ENCODE measurements at places on chromosomes 16 and 17.
A peak's percentile ranks its signal among the peaks of the same experiment; 100 is the strongest.

DNA sequence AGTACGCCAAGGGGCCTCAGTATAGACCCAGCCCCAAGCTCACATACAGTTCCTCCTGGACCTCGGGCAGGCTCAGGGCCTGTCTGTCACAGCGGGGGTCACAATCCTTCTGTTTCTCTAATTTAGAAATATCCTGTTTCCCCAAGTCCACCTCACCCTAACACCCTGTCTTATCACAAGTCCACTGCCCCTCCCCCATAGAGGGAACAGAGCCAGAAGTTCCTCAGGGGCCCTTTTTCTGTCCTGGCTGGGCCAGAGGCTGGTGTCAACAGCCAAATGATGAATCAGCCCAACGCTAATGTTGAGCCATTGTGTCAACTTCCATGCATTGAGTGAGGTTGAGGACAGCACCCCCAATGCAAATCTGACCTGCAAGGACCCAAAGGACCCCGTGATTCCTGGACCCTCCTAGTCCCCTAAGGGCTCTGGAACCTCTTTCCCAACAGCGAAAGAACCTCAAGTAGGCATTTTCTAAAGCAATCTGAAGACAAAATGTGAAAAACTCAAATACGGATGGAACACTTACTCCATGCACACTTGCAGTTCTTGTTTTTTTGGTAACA, 58.6 kb downstream of the PECAM1 start:
- no peak for DNase-seq

DNA sequence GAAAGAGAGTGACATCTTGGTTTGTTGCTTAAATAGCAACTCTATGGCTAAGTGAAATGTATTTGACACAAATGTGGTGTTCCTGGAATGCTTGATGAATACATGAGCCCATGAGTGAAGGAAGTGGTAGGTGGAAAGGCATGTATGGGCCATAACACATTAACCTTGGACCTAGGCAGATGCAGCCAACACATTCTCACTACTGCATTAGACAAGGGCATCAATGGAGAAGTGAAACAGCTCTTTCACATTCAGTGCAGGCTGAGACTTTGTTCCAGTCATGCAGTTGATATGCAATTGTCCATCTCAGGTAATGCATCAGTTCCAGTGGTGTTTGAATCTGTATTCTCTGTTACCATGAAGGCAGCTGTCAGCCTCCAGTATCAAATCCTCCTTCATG, 133.6 kb downstream of the HS3ST3B1 start:
- DNase-seq, result no peak

DNA sequence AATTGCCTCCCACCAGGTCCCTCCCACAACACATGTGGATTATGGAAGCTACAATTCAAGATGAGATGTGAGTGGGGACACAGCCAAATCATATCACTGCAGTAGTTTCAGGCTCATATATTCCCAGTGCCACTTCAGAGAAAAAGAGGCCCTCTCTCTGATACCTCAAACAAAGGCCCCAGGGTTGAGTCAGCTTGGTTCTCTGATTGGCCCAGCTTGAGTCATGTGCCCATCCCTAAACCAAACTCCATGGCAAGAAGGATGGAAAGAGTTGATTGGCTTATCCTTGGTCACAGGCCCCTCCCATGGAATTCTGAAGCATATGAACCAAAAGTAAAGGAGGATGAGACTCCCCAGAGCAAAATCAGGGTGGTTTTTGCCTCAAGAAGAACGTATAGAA, 75.9 kb upstream of the IRX6 start:
- DNase-seq, result no peak

GRCh38 chr17:45800816-45801215, 16.7 kb downstream of the CRHR1 start:
- DNase-seq, result no peak

DNA sequence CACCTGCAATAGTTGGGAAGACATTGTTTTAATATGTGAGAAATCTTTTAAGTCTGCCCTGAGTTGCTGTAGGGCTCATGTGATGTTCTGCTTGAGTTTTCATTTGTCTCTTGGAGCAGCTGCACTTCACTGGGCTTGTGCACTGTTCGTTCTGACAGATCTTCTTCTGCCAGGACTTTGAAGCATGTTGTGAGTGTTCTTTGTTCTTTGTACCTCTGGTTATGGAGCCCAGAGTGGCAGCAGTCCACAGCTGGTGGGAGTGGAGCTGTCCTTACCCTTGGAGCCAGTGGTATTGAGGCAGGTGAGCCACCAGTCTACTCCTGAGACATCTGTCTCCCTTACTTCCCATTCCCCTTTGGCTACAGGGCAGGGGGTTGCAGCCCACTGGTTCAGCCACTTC, 64.6 kb downstream of the GNAO1 start:
- DNase-seq, result no peak

- no peak for DNase-seq
These were observed 26.4 kb upstream of the CLEC18A start for GRCh38 chr16:69924777-69925191.

GRCh38 chr17:29169806-29170591, 10.2 kb downstream of the MYO18A start:
- no peak for DNase-seq

- DNase-seq, result no peak
These were observed 378.9 kb downstream of the WWOX start for GRCh38 chr16:78478267-78478861.

- DNase-seq, result peak; percentile 68
These were observed at the start of gene KLHL36 for GRCh38 chr16:84647828-84648594. Gene KLHL36 (plus strand): TSS chr16:84648511. CDS start chr16:84650868, 2,357 bp downstream.

DNA sequence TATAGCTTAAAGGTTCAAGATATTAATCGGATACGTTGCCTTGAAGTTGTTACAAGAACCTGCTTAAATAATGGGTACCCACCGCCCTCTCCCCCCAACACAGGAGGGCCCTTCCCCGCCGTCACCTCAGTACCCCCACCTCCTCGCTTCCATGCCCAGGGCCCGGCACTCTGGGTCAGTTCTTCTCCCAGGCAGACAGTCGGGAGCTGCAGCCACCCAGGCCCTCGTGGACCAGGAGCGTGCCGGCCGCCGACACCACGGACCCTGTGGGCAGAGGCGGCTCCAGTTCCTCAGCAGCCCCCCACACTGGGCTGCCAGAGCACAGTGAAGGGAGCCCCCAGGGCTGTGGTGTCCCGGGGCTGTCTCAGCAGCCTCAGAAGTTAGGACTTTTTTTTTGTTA, 80.9 kb upstream of the ZNF750 start:
- DNase-seq, result no peak

DNA sequence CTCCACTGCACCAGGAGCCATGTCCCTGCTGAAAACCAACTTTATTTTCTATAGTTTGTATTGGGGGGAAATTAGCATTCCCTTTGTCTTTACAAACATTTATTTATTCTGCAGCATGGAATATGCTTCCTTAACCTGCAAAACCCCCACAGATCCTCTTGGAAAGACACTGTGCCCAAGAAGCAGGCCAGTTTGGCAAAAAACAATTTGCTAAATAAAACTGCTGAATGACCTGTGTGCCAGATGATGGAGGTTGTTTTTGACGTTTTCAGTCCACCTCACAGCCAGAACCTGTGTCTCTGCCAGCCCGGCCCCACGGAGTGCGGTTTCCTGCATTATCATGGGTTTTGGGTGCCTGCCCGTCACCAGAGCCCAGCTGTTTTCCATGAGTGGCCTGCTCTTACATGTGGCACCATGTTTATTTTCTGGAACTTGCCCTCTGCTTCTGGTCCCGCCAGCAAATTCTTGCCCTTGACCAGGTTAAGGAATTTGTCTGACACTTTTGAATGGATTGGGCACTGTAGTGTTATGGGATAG, 26.4 kb downstream of the ORC6 start:
- DNase-seq, result no peak

DNA sequence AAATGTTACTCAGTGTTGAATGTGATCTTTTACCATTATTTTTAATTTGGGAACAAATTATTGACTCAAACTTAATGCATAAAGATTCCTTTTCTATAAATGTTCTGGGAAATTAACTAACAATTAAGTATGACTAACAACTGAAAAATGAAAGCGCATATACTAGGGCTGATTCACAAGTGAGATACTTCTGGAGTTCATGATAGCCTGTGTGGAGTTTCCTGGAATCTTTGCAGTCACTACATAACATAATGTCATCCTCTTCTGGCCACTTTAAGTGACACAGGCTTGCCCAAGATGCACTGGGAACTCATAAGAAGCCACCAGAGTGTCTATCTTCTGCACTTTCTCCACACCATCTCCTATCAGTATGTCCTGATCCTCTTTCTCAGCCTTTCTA, 450.3 kb upstream of the CDH11 start:
- no peak for DNase-seq

DNA sequence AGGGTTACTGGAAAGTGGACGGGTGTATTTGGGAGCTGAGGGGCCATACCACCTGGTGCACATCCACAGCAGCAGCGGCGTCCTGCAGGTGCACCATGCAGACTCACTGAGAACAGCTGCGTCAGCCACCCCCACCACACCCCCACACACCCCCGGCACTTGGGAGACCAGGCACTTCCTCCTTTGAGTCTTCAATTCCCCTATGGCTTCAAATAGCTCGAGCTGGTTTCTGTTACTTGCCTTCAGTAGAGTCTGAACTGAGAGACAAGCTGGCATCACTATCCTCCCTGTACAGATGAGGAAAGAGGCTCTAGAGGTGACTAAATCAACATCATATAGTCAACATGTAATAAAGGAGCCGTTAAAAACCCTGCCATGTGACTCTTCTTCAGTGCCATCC, 15.4 kb downstream of the CUEDC1 start:
- peak; percentile 34 for DNase-seq

DNA sequence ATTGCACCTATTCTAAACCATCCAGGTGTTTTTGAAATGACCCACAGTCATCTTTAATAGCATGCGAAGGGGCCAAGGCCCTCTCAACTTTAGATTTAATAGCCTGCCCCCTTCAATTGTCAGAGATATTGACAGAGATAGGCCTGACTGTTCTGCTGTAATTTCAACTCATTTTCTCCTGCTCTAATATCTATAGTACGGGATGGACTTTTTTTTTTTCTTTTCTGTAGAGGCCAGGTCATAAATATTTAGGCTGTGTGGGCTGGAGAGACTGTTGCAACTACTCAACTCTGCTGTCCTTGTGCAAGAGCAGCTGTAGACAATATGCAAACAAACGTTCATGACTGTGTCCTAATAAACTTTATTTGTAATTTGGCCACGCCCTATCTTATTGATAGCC, 24.7 kb upstream of the KRT20 start:
- DNase-seq, result no peak

DNA sequence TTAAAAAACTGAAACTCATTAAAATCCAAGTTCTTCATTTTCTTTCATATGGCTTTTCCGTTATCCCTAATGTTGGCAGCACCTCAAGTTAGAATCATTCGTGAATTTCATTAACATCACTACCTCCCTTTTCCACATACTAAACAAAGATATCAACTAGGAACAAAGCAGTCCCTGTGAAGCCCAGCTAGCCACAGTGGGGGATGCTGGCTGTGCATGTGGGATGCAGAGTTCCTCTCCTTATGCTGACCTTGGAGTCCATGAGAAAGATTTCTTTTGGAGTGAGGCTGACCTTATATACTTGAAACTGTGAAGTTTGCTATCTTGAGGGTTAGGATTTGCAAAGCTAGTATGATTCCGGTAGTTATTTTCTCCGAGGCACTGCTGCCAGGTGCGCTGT, 117.6 kb downstream of the TANGO6 start:
- no peak for DNase-seq

DNA sequence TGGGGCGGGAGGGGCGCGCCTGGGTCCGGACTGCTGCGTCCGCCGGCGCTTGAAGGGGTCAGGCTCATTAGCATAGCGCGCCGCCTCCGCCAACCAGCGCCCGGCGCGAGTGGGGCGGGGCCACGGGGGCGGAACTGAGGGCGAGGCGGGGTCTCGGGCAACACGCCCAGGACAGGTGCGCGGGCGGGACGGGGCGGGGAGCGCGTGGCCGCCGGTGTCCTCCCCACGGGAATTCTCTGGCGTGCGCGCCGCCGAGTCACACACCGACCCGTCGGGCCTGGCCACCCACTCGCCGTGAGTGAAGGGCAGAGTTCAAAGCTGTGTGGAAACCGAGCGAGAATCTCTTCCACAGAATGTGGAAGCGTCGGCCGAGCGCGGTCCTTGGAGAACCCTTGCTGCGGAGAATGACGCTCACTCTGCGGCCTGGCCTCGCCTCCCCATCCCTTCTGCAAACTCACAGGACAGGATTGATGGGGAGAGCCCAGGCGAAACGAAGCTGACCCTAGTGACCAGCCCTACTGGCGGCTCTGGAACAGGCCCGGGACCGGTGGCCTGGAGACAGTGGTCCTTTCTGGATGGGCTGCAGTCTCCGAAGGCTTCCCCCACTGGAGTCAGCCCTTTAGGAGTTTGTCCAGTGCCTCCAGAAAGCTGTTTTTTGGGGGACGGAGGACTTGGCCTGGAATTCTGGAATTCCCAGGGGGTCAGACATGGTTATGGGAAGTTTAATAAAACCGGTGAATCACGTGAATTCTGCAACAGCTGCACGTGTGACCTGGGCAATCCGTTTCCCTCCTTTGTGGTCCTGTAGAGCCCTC, at the start of gene SNAI3:
SNAI3 (minus strand) TSS at position 69 of the 815 bp plus-strand sequence. CDS start 101 bp downstream, outside the sequence.
- peak; percentile 80 for DNase-seq

- DNase-seq, result no peak
These were observed 12.1 kb downstream of the THRA start for GRCh38 chr17:40074871-40075200.

- no peak for DNase-seq
These were observed 2.2 kb downstream of the NOTUM start for GRCh38 chr17:81958633-81959342.

DNA sequence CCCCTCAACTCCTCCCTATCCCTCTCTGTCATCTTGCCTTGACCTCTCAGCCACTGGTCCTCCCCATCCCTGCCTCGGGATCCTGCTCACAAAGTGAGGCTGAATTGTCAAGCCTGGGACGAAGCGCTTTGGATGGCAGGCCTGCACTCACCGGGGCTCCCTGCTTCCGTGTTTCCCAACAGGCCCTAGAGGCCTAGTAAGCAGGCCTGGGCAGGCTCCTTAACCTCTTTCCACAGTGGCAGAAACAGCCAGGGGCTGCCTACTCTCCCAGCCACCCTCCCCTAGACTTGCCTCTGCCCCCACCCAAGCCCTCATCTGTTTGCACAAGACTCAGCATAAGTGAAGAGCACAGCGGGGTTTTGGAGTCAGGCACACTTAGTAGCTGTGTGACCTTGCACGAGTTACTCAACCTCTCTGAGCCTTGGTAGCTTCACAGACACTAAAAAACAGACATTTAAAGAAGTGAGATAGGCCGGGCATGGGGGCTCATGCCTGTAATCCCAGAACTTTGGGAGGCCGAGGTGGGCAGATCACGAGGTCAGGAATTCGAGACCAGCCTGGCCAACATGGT, 5.0 kb upstream of the FADS6 start:
- DNase-seq, result no peak

DNA sequence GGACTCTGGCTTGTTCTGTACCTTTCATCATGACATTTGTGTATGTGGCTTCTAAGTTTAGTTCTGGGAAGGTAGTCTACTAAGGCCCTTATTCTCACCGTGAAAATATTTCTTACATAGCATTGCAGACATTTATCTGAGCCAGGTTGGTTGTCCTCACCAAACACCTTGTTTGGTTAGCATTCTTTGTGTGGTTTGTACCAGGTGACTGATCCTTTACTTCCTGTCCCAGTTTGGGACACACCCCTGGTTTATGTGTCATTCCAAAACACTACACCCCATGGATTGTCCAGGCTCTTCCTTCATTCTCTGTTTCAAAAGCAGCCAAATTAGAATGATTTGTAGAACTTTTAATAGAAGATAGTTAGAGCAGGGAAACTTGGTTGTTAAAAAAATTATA, 23.2 kb upstream of the DUSP14 start:
- DNase-seq, result no peak
